Left renal pelvis (tissue), 4 donors: ENCODE measurements at places on chromosomes 3 and 15. TPM values are rescaled to one million over a fixed set of nuclear protein-coding genes. Genes with fewer than 3 reads are reported as not detected.

IQCF5 gene
- polyA plus RNA-seq, result not detected

GRCh38 chr3:129732200-129732876, 125.9 kb upstream of the PLXND1 start:
- DNase-seq, result no peak

CD80 gene
- 0.45 TPM for polyA plus RNA-seq

GOLGA6B gene
- 0.55 TPM for polyA plus RNA-seq

DNA sequence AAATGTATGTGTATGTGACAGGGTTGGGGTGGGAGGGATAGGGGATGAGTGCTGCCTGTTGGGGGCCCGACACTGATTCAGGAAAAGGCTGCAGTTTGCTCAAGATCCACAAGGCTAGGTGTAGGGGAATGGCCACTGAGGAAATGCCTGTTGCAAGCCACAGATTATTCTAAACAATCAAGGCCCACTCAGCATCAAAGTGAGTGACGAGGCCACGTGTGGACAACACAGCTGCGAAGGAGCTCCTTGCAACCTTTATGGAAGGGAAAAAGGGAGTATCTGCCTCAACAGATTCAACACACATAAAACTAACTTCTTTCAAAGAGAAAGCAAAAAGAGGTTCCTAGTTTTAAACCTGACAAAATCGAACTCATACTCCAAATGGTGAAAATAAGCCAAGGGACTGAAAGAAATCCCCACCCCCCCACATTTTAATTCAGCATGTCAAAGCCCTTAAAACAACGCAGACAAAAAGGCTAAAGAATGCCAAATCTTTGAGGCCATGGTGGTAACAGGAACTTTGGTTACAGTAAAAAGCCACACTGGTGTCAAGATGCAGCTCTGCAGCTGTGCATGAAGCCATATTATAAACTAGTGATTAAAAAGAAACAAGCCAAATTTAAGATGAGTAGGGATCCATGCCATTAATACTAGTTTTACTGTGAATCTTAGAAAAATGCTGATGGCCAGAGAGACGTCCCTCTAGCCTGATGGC, 3.6 kb downstream of the POLG start:
- no peak for DNase-seq

- DNase-seq, result no peak
Observed at GRCh38 chr3:138511945-138512344, 77.5 kb downstream of the ESYT3 start.

EFCAB12 gene
- 3.8 TPM for polyA plus RNA-seq

- DNase-seq, result no peak
Observed at GRCh38 chr3:44242721-44243120, 1.0 kb downstream of the TOPAZ1 start.

DNA sequence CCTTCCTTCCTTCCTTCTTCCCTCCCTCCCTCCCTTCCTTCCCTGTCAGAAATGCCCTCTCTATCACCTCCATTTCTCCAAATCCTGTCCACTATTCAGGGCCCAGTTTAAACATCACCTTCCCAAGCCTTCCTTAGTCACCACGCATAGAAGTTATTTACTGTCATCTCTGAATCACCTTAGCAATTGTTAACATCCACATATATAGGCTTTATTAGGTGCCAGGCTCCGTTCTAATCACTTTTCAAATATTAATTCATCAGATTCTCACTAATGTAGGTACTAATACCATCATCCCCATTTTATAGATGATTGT, 1.1 kb upstream of the MAGEF1 start:
- DNase-seq, result no peak

GRCh38 chr3:99845331-99845730, 27.7 kb downstream of the CMSS1 start:
- DNase-seq, result no peak

- DNase-seq, result no peak
Observed at GRCh38 chr3:58848826-58849225, 182.3 kb upstream of the FAM3D start.

DNA sequence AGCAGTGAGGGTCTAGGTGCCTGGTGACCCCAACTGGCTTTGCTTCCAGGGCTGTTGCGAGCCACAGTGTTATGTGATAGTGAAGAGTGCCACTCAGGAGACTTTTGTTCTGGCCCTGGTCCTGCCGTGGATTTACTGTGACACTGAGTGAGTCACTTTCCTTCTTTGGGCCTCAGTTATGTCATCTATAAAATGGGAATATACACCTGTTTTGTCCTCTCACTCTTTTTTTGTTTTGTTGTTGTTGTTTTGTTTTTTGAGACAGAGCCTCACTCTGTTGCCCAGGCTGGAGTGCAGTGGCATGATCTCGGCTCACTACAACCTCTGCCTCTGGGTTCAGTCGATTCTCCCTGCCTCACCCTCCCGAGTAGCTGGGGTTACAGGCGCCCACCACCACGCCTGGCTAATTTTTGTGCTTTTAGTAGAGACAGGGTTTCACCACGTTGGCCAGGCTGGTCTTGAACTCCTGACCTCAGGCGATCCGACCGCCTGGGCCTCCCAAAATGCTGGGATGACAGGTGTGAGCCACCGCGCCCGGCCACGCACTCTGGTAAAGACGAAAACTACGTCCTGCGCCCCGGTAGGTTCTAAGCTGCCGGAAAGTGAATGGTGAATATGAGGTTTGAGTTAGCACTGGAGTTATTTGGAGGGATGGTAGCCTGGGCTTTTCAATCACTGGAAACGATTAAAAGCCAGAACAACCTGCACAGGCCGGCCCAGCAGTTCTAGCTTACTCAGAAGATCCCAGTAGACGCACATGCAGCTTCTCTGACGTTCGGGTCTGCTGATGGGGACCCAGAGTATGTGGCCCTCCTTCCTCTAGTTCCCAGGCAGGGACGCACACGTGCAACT, 46.6 kb downstream of the BDH1 start:
- no peak for DNase-seq

DNA sequence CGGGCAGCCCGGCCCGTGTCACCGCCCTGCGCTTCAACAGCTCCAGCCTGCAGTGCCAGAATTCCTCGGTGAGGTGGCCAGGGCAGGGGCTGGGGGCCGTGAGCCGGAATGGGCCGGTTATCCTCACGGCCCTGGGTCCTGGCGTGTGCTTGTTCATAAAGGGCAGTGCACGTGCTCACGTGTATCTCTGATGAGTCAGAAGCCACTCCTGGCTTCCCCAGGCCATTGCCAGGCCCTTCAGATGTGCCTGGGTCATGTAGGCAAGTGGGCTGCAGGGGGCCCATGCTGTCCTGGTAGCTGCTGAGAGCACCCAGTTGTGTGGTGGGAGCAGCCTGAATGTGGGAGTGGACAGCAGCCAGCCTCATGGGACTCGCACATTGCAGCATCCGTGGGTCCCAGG, 29.2 kb downstream of the PLXNA1 start:
- no peak for DNase-seq

DNA sequence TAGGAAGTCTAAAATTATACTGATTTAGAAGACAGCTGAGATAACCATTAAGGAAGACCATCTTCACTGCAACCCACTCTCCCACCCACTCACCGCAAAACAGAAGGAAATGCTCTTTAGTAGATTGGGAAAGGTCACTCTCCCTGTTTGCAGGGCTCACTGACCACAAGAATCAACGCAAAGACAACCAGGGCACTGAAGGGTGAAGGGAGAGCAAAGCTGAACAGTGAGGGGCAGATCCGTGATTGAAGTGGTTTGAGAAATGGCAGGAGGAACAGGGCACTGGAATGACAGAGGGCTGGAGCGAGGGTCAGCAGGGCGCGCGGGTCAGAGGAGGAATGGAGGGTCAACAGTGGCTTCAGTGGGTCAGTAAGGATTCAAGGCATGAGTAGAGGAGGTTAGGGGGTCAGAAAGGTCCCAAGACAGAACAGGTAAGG, 520 bp downstream of the MESD start:
- no peak for DNase-seq

GRCh38 chr3:62188681-62189375, 184.5 kb downstream of the FEZF2 start:
- peak; percentile 60 for DNase-seq

AGBL1 gene
- polyA plus RNA-seq, result 0.09 TPM

- no peak for DNase-seq
Observed at GRCh38 chr15:88904257-88904623, 8.9 kb upstream of the HAPLN3 start.

DNA sequence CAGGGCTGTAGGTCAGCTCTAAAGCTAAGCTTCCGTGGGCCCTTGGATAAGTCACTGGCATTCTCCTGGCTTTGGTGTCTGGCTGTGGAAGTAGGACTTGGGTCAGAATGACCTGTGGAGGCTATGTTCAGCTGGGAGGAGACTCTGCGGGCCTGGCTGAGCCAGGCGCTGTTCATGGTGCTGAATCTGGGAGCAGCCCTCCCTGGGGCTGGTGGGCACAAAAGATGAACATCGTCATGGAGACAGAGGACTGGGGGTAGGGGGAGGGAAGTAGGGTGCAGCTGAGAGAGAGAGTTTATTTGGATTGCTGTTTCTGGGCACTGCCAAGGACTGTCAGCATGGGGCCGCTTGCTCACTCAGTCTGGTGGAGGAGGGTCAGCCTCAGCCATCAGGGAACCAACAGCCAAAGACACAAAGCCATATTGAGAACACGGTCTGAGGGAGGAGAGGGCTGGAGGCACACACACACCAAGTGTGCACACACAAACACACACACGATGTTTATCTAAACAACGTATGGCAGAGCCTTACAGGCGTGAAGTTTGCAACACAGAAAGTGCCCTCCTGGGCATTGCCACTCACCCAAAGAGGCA, 120.7 kb upstream of the LINGO1 start:
- DNase-seq, result peak; percentile 47

DNA sequence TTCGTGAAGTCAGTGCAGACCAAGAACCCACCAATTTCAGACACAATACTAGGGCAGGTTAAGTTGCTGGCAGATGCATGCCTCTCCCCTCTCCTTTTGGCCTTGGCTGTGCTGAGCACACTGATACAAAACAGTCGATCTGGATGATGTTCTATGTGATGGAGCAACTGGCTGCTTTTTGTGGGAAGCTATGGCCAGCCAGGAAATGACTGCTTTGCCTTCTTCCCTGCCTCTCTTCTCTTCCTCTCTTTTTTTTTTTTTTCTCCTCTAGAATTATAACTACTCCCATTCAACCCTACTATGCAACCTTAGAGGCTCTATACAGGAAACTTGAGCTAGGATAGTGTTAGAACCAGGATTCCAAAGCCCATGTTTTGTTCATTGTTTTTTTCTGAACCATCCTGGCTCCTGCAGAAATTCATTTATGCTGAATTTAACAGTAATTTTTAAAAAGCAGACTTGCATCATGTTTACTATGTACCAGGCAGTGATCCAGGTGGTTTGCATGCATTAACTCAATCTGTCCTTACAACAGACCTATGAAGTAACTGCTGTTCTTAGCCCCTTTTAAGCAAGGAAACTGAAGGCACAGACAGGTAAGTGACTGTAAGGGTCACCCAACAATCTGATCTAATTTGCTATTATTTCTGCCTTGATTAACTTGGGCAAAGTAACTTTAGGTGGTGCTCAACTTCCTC, 62.9 kb downstream of the PLD1 start:
- DNase-seq, result no peak

HRG gene
- polyA plus RNA-seq, result 0.89 TPM

- DNase-seq, result no peak
Observed at GRCh38 chr3:189122526-189123205, 49.1 kb upstream of the TPRG1 start.

GRCh38 chr15:42141246-42141645, 15.2 kb downstream of the PLA2G4F start:
- DNase-seq, result no peak

- DNase-seq, result no peak
Observed at GRCh38 chr15:28094732-28095521, 4.2 kb downstream of the OCA2 start.

- no peak for DNase-seq
Observed at GRCh38 chr3:131107637-131108433, 81.2 kb downstream of the NEK11 start.

DNA sequence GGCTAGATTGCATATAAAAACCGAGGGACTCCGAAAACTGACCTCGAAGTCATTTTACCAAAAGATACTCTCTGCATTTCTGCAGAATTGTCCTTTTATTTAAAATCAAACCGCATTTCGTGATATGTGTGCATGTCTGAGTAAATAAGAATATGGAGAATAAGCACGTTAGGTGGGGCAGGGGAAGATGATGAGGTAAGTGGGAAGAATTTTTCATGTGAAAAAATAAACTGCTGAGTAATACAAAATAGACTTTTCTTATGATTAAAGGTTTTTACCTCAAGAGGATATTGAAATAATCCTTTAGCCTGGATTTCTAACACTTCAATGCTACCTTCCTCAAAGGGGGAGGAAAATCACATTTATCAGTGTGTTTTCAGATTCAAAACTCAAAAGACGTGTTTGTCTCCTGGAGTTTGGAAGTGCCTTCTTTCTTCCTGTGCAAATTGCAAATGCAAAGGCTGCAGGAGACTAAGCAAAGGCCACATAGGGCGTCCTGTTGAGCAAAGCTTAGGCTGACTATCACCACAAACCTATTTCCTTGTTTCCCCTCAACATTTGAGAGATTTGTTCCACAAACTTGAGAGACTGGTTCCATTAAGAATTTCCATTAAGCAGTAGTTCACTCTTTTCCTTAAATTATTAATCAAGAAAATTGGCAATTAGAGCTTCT, 813.5 kb downstream of the MCTP2 start:
- no peak for DNase-seq

DNA sequence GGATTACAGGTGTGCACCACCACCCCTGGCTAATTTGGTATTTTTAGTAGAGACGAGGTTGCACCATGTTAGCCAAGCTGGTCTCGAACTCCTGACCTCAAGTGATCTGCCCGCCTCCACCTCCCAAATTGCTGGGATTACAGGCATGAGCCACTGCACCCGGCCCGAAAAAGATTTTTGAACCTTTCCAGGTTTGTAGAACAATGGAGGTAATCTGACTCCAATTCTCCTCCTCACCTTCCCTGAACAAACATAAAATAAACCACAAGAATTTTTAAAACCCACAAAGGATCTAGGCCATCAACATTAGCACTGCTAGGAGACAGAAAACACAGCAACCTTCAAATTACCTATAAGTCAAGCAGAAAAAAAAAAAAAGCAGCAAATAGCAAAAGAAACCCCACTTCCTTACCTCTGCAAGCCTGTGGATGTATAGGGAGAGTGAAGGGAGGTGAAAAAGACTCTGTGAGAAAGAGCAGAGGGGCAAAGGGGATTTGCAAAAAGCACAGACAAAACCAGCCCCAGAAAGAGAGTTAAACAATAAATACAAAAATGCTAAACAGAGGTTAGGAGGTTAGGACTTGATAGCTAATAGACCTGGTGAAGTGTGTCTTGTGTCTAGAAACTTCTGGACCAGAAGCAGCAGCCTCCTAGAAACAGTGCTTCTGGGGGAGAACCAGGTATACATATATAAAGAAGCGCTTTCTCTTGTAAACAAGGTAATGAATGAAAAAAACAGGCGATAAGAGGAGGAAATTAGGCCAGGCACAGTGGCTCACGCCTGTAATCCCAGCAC, 32.1 kb downstream of the TFDP2 start:
- DNase-seq, result no peak

DNA sequence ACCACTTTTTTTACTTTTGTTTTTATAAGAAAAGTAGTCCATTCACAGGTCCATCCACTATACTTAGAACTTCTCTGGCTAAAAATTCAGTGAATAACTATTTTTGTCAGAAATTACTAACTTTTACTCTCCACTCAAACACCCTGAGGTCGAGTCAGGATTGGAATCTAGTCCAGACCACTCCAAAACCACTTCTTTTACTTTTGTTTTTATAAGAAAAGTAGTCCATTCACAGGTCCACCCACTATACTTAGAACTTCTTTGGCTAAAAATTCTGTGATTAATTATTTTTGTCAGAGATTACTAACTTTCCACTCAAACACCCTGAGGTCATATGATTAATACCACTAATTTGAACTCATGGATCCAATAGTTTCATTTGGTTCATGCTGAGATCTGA, 239.4 kb downstream of the RORA start:
- DNase-seq, result no peak

GRCh38 chr15:24747376-24747775, 71.8 kb downstream of the NPAP1 start:
- no peak for DNase-seq
